Liver (tissue), 10 donors: ENCODE measurements at places on chromosomes 1 and 21. TPM values are rescaled to one million over a fixed set of nuclear protein-coding genes. Genes with fewer than 3 reads are reported as not detected.
A peak's percentile ranks its signal among the peaks of the same experiment; 100 is the strongest.

- no peaks in the 10 kb centered on the region for H3K4me1 ChIP-seq
- H3K27me3 ChIP-seq = no peaks in the 10 kb centered on the region
- no peak overlapping the region for H3K27ac ChIP-seq
- no peaks in the 10 kb centered on the region for H3K36me3 ChIP-seq
- H3K4me3 ChIP-seq = no peak overlapping the region
These were observed 12.7 kb upstream of the SLAMF1 start for GRCh38 chr1:160659566-160659965.

GRCh38 chr1:65229201-65229600 is 80.1 kb upstream of the DNAJC6 start:
- no peaks in the 10 kb centered on the region for H3K4me1 ChIP-seq
- H3K36me3 ChIP-seq = peaks cover 12% of the 10 kb centered on the region
- no peak overlapping the region for H3K27ac ChIP-seq

GRCh38 chr1:232150770-232151548 is 479.0 kb downstream of the SIPA1L2 start:
- DNase-seq = no peak
- H3K4me1 ChIP-seq = no peaks in the 10 kb centered on the region
- H3K4me3 ChIP-seq = no peak overlapping the region
- no peak overlapping the region for H3K27ac ChIP-seq

TMEM54 gene
- polyA plus RNA-seq = 10.9 TPM

- no peaks in the 10 kb centered on the region for H3K4me1 ChIP-seq
- peaks cover 2% of the 10 kb centered on the region for H3K27me3 ChIP-seq
- no peak for DNase-seq
- no peaks in the 10 kb centered on the region for H3K36me3 ChIP-seq
- no peak overlapping the region for H3K4me3 ChIP-seq
These were observed 1.7 kb upstream of the C1orf185 start for GRCh38 chr1:51100264-51100880.

- H3K4me3 ChIP-seq = no peak overlapping the region
- no peaks in the 10 kb centered on the region for H3K27me3 ChIP-seq
- no peaks in the 10 kb centered on the region for H3K36me3 ChIP-seq
These were observed 85.5 kb downstream of the CAMK2N1 start for GRCh38 chr1:20400341-20401177.

DNA sequence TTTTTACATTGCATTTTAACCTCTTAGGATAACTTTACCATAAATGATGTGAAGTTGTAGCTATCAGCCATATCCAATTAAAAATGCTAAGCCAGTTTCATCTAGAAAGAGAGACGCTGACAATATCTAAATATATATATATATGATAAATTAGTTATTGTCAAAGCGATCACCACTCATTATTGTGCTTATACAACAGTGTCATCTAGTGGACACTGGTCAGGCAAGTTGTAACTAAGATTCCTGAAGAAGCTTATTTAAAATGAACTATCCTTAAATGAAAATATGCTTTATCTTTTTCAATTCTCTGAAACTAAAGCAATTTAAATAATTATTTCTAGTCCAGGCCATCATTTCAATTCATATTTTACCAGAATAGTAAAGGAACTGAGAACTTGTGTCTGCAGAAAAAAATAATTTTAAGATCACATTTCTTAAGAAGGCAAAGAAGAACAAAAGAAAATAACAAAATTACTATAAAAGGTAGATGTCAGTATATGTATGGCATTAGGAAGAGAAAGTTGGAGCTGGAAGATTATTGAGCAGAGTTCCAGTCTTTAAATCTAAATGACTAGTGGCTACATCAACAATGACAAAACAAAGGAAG is 193.3 kb upstream of the SNX7 start:
- no peak overlapping the region for H3K27ac ChIP-seq
- no peaks in the 10 kb centered on the region for H3K36me3 ChIP-seq
- no peaks in the 10 kb centered on the region for H3K27me3 ChIP-seq
- DNase-seq = no peak
- peaks cover 2% of the 10 kb centered on the region for H3K4me1 ChIP-seq

ELK4 gene
- polyA plus RNA-seq = 4.7 TPM

SMIM11 gene
- polyA plus RNA-seq = 1.1 TPM

DNA sequence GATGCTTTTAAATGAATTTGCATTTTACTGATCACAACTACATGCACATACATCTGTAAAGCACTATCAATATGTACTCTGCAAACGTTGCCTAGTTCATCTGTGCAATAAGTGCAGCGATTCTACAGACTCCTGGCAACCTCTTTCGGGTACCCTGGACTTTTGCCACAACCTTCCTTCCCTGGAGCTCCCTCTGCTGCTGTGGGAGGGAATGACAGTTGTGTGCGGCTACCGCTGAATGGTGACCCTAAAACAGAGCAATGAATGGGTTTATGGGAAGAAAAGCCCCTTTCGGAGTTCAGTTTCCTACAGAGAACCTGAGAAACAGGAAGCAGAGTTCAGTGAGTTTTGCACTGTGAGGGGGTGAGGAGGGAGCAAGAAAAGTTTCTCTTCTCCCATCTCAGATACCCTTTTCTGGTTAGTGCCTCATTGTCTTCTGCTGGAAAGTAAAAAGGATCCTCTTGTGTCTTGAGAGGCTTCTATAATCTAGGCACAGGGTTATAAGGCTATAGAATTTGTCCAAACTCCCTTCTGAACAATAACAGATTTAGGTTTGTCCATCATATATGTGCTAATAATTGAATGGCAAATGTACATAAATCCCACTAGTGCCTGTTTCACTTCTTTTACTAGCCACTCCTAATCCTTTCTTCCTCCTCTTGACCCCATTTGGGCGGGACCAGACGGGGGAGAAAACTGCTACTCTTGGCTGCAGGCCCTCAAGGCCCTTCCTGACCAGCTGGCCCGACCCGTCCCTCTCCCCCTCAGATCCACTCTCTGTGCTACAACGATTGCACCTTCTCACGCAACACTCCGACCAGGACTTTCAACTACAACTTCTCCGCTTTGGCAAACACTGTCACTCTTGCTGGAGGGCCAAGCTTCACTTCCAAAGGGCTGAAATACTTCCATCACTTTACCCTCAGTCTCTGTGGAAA is 19.8 kb upstream of the SARS1 start:
- no peak overlapping the region for H3K4me3 ChIP-seq
- DNase-seq = peak; percentile 87
- H3K4me1 ChIP-seq = peaks cover 8% of the 10 kb centered on the region
- no peaks in the 10 kb centered on the region for H3K27me3 ChIP-seq

DNA sequence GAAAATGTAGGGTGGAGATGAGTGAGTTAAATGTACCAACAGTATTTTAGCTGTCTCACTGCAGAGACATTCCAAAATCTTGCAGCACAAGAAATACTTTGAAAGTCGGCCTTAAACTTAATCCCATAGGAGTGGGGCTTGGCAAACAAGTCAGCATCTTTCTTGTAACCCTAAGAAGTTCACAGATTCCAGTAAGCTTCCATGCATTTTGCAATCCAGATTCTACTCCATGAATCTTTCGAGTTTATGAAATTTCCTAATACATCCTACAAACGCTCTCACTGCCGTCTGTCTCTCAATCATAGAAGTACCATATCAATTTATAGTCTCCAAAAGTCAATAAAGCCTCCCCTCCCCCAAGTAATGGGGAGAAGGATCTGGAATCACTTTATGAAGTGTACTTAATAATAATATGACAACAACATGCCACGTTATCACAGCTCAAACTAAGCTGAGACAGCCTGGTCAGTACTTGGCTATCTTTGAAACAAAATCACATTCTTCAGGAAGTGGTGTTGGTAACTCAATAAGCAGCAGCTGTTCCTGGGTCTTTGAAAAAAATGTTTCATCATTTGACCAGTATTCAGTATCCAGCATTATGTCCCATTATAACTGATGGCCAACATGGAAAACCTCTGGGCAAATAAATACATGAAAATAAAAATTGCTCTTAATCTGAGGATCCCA is 317.4 kb upstream of the RUNX1 start:
- H3K27ac ChIP-seq = no peak overlapping the region
- no peak for DNase-seq
- no peak overlapping the region for H3K4me3 ChIP-seq
- H3K4me1 ChIP-seq = no peaks in the 10 kb centered on the region
